Transverse colon (tissue), 4 donors: ENCODE measurements at places on chromosomes 13 and 19. TPM values are rescaled to one million over a fixed set of nuclear protein-coding genes. Genes with fewer than 3 reads are reported as not detected.

The CCDC169 gene
- not detected for total RNA-seq

The GAS6 gene
- 166 TPM for total RNA-seq

The BRSK1 gene
- total RNA-seq = 6.2 TPM

The PCDH17 gene
- not detected for total RNA-seq

The KLK1 gene
- 29.7 TPM for total RNA-seq

The OR7A5 gene
- not detected for total RNA-seq

The ICAM5 gene
- total RNA-seq = not detected

The REXO1 gene
- total RNA-seq = 76.1 TPM

The RFPL4AL1 gene
- not detected for total RNA-seq

The TLE6 gene
- total RNA-seq = not detected

The CEACAM6 gene
- total RNA-seq = 33.8 TPM

The OVOL3 gene
- total RNA-seq = not detected

The CNFN gene
- not detected for total RNA-seq

The TRAPPC2B gene
- total RNA-seq = not detected

The ZNF177 gene
- 1.8 TPM for total RNA-seq

The COL5A3 gene
- 2.5 TPM for total RNA-seq

The CYP4F2 gene
- total RNA-seq = 24.2 TPM

The PEAK3 gene
- 1.1 TPM for total RNA-seq

The STARD13 gene
- total RNA-seq = 35.9 TPM

The KLK13 gene
- not detected for total RNA-seq

The ZNF230 gene
- total RNA-seq = 5.9 TPM

The FFAR1 gene
- not detected for total RNA-seq

The AP1M2 gene
- 77.8 TPM for total RNA-seq

The TGFBR3L gene
- total RNA-seq = not detected

The CYSLTR2 gene
- total RNA-seq = not detected

The PTPRH gene
- 77.8 TPM for total RNA-seq

The TMEM147 gene
- 77.0 TPM for total RNA-seq

The GZMM gene
- total RNA-seq = not detected

The NKPD1 gene
- not detected for total RNA-seq

The RXFP2 gene
- not detected for total RNA-seq

The MAST1 gene
- 2.4 TPM for total RNA-seq

The SSC5D gene
- 18.7 TPM for total RNA-seq

The KCTD4 gene
- total RNA-seq = not detected

The CCNA1 gene
- total RNA-seq = not detected
